ENCODE measurements at places on chromosomes 12 and 14.

- no peak for DNase-seq
Observed at GRCh38 chr14:83707056-83707455, 1822.9 kb upstream of the FLRT2 start.

DNA sequence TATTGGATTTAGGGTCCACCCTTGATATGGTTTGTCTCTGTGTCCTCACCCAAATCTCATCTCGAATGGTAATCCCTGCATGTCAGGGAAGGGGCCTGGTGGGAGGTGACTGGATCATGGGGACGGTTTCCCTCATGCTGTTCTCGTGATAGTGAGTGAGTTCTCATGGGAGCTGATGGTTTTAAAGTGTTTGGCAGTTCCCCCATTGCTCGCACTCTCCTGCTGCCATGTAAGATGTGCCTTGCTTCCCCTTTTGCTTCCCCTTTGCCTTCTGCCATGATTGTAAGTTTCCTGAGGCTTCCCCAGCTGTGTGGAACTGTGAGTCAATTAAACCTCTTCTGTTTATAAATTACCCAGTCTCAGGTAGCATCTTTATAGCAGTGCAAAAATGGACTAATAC is 118.3 kb downstream of the VRK1 start:
- no peak for DNase-seq

- peak; percentile 21 for DNase-seq
Observed at GRCh38 chr12:63802012-63802608, 22.4 kb downstream of the RXYLT1 start.

- DNase-seq: no peak
Observed at GRCh38 chr12:91211866-91212265, 29.2 kb upstream of the DCN start.

DNA sequence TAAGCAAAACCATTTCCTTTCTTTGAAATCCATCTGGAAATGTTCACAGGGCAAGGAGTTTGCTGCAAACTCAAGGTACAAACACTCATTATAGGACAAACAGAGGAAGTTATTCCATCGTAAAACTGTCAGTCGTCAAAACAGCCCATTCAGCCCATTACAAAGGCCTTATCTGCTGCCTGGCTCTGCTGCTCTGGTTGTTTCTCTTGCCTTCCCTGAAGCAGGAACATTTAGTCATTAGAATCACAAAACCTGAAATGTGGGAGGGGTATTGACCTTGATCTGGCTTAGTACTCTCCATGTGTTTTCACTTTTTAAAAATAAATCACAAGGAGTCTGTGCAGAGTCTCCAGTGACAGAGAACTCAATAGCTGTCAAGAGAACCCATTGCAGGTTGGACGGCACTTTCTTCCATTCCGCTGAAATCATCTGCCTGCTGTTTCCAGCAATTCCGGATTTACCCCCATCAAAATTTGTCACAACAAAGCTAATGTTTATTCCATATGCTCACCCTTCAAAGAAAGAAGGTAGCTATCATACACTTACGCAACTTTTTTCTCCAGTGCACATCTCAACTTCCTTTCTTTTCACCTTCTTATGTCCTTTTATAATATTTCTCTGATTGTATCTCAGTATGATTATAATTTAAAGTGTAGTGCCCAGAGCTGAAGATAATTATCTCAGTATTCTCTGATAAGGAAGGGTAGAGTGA is 24.6 kb upstream of the ITPR2 start:
- DNase-seq: no peak

DNA sequence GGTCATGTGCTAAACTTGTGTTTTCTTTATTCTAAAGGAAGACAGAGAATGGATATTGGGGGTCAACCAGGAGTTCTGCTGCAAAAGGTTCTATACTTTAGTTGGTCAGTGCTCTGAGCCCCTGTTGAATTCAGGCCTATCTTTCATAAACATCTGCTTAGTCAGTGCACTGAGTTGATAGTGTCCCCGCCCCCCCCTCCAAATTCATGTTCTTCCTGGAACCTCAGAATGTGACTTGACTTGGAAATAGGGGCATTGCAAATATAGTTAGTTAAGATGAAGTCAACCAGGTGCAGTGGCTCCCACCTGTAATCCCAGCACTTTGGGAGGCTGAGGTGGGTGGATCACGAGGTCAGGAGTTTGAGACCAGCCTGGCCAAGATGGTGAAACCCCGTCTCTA is 23.3 kb downstream of the CHST11 start:
- DNase-seq: no peak

GRCh38 chr14:93011141-93011529 is 88.2 kb downstream of the CHGA start:
- no peak for DNase-seq

DNA sequence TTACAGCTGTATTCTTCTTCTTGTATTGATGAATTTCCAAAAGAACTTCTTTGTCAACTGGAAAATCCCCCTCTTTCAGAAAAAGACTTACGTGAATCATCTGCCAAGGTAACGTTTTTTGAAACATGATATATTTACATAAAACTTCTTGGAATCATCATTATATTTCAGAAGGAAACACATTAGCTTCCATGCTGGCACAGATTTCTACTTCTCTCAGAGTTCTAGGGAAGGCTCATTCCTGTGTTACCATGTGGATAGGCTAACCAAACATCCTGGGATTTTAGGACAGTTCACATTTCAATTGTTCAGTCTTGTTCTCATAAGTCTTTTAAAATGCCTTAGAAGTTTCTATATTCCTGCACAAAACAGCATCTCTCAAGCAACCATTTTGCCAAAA is 120.3 kb upstream of the NEDD1 start:
- DNase-seq: no peak

DNA sequence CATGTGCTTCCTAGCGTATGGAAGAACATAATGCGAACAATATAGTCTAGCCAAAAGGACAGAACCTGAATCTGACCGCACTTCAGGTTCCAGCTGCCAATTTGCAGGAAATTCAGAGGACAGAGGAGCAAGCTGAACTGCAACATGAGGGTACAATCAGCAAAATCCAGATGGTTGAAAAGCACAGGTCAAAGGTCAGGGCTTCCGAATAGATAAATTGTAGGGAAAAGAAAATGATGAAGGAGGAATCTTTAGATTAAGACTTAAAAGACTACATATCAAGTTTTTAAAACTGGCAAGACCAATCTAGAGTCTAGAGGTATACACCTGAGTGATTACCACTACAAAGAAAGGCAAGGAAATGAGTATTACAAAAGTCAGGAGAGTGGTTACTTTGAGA is 42.1 kb upstream of the SELPLG start:
- DNase-seq: no peak

GRCh38 chr14:91516663-91517388 is 6.7 kb upstream of the PPP4R3A start:
- no peak for DNase-seq

DNA sequence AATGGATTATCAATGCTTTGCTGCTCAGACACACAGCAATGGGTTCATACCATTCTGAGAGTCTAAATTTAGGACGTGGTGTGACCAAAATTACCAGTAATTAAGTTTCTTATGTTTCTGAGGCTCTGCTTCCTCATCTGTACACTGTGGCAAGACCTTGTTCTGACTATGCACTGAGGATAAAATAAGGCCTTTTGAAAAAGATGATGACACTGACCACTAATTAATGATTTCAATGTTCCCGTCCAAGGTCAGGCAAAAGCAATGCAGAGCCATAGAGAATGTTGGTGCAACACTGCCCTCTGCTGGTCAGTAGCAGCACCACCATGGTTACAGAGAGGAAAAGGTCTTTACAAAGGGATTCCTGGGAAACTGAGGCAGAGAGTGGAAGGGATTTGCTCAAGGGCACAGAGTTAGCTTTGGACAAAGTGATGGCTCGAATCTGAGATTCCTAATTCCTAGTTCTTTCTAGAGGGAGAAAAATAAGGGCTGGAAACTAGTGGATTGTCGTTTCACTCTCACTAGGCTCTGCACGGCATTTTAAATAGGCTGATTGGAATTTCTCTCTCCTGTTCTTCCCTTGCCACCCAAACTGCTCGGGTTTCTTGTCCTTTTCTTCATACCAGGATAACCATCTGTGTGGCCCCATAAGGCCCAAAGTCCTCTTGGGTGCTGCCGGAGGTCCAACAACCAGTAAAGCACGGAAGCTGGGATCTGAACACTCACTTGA is 22.3 kb upstream of the P2RX7 start:
- peak; percentile 59 for DNase-seq

DNA sequence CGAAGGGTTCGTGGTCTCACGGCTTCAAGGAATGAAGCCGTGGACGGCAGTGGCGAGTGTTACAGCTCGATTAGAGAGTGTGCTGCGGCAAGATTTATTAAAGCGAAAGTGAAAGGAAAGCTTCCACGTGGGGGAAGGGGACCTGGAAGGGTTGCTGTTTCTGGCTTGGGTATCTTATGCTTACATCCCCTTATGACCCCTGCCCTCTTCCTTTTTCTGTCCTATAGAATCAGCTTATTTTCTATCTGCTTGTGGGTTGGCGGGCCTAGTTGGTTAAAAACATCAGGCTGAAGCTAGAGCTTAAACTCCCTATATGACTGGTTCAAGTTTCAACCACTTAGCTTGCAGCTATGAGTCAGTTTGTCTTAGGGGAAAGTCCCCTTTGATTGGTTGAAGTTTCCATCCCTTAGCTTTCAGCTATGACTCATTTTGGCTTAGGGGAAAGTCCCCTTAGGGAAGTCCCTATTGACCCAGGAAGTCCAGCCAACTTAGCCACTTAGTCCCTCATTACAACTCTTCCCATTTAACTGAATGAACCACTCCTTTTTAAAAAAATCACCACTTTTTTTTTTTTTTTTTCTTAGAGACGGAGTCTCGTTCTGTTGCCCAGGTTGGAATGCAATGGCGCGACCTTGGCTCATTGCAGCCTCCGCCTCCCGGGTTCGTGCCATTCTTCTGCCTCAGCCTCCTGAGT is 1494.7 kb upstream of the TMEM132C start:
- peak; percentile 74 for DNase-seq

DNA sequence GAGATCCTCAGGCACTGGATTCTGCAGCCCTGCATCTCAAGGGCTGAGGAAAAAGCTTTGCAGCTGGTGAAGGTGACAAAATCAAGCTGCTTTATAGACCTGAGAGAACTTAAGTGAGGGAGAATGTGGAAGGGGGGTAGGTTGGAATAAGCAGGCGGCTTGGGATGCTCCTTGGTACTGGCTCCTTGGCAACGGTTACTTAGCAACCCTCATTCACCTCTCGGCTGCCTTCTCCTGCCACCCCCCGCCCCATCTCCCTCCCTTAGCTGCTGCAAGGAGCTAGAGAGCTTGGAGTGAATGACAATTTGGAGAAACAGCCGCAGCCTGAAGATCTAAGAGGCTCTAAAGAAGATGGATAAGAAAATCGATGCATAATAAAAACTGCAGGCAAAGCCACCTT is 44.1 kb upstream of the CISTR start:
- DNase-seq: no peak

DNA sequence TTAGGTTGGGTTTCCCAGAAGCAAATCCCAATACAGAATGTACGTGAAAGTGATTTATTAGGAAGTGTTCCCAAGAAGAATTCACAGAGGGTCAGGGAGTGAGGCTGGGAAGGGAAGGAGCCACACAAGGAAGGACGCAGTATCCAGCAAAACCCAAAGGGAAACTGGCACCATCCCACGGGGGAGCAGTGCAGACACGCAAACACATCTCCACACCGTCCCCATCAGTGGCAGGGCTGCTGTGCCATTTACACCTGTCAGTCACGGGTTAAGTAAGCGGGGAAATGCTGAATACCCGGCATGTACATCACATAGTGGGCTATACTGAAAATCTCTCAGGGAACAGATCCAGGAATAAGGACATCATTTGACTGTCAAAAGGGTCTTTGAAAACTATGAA is 93.9 kb downstream of the SLC38A1 start:
- no peak for DNase-seq

DNA sequence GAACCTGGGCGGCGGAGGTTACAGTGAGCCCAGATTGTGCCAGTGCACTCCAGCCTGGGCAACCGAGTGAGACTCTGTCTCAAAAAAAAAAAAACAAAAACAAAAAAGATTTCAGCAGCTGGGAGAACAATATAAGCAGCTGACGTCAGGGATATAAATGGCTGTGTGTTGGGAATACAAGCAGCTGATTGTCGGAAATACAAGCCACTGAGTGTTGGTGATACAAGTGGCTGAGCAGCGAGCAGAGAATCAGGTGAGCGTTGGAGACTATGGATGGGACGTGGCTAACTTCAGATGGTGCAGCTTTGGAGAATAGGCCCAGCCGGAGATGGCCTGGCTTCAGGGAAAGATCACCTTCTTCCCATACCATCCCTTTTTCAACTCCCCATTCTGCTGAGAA is 32.0 kb downstream of the PSEN1 start:
- no peak for DNase-seq

- no peak for DNase-seq
Observed at GRCh38 chr14:65107200-65107599, 4.9 kb upstream of the MAX start.
